NCI-H1092 treated with DMSO at 0.1 percent for 48 hours (cell line): ENCODE measurements at places on chromosomes 7 and 10.

GRCh38 chr10:3658766-3659165 lies 126.2 kb downstream of the KLF6 start:
- no peak for DNase-seq

DNA sequence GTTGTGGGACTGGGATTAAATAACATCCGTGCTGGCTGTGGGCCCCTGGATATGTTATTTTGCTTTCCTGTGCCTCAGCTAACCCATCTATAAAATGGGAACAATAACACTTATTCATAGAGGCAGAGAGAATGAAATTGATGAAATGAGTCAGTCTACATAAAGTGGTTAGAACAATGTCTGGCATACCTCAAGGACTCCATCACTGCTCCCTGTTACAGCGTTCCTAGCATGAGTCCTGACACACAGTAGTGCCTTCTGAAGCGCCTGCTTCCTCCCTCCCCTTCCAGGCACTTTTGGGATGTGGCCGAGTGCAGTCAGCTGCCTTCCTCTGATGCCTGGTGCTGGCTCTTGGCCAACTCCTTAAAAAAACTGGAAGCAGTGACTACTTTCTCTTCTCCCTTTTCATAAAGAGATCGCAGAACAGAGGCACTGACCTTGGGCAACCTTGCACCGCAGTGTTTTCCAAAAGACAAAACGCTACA lies 108.4 kb upstream of the ZMIZ1 start:
- no peak for DNase-seq

DNA sequence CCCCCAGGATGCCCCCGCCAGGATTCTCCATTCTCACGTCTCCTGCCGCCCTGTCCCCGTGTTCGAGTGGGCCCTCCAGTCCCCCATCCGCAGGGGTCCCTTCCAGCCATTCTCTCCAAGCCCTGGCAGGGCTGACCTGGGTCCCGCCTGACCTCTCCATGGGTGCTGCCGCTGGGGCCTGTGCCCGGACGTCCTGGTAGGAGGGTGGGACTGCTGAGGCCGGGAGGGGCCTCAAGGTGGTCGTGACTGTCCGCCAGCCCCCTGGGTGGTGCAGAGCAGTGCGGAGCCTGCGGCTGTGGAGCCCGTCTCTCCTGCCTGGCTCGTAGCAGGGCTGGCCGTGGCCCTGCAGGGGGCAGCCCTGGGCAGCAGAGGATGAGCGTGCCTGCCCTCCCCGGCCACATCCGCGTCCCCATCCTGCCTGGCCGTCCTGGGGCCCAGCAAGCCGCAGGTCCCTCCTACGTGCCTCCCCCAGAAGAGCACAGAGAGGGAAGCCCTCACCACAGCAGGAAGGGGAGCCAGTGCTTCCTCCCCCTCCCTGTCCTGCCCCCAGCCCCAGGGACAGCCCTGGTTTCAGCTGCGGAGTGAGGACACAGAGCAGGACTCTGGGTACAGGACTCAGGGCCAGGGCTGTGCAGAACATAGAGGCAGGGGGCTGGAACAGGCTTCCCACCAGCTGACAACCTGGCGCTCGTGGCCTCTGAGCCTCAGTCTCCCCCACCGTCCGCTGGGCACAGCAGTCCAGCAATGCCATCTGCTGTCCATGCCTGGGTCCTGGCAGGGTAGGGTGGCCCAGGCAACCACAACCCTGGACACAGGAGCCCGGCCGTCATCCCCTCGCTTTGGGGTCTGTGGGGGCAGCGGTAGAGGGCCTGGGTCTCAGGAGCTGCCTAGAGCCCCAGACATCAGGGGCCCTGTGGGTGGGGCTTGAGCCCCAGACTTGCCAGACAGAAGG lies 1.5 kb upstream of the GRIFIN start:
- DNase-seq = peak; percentile 43

DNA sequence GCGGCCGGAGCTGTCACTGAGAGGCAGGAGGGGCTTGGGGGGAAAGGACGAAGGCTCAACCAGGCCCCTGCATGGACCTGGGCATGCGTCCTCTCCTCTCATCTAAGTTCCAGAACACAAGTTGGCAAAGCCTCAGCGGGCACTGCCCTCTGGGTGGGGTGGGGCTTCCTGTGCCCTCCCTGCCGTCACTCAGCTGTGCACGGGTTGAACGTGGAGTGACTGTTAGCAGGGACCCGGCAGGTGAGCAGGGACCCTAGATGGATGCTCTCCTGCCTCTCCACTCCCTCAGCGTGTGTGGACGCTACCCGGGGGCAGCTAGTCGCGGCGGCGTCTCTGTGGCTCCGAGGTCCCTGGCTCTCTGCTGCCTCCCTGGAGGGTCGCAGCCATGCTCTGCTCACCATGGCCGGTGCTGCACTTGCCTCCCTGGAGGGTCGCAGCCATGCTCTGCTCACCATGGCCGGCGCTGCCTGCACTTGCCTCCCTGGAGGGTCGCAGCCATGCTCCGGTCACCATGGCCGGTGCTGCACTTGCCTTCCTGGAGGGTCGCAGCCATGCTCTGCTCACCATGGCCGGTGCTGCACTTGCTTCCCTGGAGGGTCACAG lies 36.4 kb upstream of the TTYH3 start:
- no peak for DNase-seq

- DNase-seq = no peak
These were observed 88.8 kb upstream of the ITGB1 start for GRCh38 chr10:33046792-33047191.

GRCh38 chr10:18377898-18378297 lies 237.7 kb downstream of the CACNB2 start:
- no peak for DNase-seq

DNA sequence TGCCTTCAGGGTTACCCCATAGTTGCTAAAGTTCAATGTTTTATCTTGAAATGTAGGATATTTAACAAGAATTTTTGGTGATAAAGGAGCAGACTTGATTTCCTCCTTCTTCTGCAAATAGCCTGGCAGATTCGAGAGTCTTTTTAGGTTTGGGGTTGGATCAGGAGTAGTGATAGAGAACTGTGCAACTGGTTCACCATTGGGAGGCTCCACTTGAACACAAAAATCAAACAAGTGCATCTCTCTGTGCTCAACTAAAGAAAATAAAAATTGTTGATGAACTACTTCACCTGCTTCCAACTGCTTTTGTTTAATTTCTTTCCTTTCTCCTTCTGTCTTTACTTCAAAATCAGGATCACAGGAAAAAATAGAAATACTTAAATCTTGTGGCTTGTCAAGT lies 58.5 kb downstream of the MACC1 start:
- DNase-seq = peak; percentile 22

DNA sequence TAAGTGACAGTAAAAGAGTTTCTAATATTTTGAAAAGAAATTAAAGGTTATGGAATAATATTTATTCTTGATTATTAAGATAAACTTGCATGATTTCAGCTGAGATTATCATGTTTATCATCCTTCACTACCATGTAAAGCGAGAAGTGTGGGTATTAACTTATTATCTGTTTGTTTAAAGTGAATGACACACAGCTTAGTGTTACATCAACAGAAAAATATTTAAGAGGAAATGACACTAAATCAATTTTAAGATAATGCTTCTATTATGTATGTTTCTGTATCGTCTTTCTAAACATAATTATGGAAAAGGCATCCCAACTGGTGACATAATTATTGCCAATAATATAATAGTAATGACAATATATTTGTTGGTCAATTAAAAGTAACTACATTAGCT lies 213.1 kb downstream of the PCDH15 start:
- no peak for DNase-seq

GRCh38 chr10:86968994-86969355 lies 693 bp downstream of the ADIRF start:
- DNase-seq = no peak

DNA sequence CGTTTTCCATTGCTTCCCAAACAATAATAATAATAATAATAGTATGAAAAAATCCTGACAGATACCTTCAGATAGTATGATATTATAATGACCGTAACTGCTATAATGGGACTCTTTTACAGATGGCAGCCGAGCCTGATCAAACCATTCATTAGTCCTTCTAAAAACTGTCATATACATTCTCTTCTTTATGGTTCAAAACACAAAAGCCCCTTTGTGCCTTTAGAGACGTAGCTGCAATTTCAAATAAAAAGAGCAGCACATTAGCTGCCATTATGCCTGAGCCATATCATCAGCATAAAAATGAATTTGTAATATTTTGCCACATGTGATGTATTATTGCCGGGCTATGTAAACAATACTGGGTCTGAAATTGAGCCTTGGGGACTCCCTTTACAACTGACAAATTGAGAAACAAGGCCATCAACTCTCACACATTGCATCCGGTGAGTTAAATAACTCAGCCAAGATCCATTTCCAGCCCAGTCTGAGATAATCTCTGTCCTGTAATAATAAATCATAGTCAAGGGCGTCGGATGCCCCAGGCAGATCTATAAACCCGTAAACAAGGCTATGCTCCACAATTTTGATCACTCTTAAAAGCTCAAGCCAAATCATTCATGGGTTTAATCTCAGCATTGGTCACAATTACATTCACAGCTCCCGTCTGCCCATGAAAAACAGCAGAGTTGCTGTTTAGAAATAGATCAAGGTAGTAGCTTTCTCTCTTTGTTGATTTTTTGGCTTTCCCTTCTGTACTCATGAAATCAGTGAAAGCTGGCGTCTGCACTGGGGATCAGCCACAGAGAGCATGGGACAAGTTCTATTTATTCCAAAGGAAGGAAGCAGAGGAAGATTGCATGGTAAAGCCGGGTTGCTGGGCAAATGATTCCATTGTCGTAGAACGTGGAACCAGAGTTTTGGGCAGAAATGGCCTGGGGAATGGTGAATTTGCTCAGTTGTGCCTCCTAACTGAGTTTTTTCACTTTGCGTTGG lies 150.1 kb upstream of the BMPER start:
- peak; percentile 62 for DNase-seq

DNA sequence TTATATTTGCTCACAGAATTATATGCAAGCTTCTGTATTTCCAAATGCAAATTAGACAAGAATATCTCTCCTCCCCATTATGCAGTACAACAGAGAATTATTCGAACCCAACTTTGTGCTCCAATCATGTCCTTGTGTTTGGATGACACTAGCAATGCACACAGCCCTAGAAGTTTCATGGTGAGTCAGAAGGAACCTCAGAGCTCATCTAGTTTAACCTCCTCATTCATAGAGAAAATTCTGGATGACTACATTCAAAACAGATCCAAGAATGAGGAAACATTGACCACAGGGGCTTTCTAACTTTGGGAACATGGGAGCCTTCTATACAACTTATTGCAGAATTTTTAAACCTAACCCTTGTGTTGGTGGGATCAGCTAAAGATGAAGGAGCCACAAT lies 12.8 kb upstream of the ARID5B start:
- DNase-seq = no peak

DNA sequence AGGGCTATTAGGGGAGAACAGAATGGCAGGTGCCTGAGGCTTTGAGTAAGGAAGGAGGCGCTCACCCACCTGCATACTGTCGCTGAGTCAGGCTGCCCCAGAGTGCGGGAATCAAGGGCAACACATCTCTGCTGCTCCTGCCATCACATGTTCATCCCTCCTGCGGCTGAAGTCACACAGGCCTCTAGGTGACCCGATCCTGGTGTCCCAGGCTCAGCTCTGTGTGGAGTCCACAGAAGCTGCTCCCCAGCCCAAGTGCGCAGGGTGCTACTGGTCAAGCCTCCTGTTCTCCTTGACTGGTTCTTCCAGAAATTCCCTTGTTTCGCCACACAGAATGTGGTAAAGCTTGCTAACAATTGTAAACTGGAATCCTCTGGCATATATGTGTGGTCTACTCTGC lies 96.9 kb upstream of the IL6 start:
- no peak for DNase-seq

DNA sequence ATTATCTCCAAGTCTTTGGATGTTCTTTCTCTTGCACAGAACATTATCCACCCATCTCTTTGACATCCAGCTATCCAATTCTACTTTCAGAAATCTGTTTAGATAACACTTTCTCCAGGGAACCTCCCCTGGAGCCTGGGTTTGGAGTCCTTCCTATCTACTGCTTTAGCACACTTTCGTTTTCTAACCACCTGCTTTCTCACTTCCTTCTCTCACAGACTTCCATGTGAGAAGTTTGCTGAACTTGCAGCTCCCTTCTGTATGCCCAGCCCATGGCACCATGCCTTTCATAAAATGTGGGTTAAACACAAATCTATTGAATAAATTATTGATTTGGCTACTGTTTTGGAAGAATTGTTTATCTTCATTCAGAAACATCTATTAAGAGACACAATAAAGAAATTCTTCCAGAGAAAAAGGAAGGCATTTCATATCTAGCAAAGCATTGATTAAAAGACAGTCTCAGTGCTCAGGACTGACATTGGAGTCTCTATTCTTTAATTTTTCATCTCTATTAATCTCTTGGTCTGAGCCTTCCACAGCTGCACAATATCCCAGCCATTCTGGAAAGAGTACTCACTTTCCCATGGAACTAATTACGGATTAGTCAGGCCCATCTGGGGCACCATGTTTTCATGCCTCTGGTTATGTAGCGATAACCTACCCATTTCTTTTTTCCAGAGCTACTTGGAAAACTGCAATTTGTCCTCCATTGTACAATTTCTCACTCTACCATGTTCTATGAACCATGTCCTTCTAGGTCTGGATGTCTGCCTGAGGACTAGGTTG lies 1077.3 kb downstream of the SORCS3 start:
- no peak for DNase-seq

GRCh38 chr10:122632031-122632430 lies 67.6 kb downstream of the C10orf120 start:
- peak; percentile 10 for DNase-seq

GRCh38 chr7:26995666-26996065 lies 100.1 kb downstream of the HOXA1 start:
- DNase-seq = no peak

DNA sequence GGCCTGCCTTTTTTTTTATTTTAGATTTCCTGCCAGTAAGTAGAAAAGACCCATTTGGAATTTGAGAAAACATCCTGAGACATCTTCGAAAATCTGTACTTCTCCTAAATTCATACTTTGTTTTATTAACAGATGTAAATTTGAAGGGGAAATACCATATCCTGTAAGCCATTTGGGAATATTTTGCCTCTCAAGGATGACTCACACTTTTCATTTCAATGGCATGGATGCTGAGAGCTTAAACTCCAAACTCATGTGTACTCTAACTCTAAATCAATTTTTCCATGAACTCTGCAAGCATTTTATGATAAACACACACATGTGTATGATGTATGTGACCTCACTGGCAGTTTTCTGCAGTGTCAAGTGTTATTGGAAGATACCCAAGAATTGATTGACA lies 89.0 kb downstream of the SEMA3A start:
- no peak for DNase-seq

DNA sequence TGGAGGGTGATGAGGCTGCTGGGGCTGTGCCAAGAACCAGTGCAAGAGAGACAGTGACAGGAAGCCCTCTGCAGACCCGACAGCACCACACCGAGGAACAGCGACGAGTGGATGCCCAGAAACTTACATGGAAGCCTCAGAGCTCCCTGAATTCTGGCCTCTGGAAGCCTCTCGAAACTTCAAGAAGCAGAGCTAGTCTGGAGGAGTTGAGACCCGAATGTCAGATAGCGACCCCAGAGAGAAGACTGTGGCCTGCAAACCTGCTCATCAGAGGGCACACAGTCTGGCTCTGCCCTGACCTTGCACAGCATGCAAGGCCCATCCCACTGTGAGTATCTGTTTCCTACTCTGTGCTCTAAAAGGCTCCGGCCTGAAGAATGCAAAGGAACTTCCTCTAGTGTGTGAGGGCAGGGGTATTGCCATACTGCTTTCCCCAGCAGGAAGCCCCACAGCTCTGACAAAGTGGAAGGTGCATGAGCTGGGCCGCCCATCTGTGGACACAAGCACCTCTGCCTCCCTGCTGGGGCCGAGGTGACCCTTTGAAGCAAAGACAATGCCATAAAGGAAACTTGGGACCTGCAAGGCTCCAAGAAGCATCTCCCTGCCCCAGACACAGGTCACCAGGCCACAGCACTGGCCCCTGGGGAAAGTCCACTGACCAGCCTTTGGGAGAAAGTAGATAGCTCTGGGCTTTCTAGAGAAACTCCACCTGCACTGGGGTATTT lies 10.5 kb upstream of the C10orf71 start:
- DNase-seq = no peak
